ENCODE measurements at places on chromosomes 6 and 20.

GRCh38 chr6:91279740-91280493 is 693.0 kb upstream of the MAP3K7 start:
- DNase-seq, result no peak

DNA sequence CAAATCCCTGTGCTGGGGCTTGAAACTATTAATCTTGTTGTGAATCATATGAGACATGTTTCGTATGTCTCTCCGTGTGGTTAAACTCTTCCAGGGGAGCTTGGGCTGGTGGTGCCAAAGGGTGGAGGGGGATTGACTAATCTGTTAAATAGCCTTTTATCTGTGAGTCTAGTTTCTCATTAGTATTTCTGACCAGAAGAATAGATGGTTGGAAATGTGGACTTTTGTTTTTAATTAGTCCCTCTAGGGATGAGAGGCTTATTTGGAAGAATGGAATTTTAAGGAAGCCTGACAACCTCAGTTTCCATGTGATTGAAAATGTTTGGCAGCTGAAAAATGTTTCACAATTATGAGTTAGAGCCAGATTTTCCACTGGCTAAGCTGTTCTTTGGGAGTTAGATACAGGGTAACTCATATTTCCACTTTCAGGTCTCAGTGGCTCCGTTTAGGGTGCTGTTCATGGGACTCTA is 117.3 kb downstream of the BCKDHB start:
- DNase-seq, result no peak

GRCh38 chr20:19692685-19693119 is 65.4 kb upstream of the RIN2 start:
- DNase-seq, result peak; percentile 40

GRCh38 chr20:63693083-63693732 is 3.2 kb upstream of the TNFRSF6B start:
- no peak for DNase-seq

- no peak for DNase-seq
Observed at GRCh38 chr20:32707691-32708581, 34.2 kb upstream of the C20orf203 start.

GRCh38 chr6:157906537-157907061 is 75.1 kb upstream of the SYNJ2 start:
- DNase-seq, result peak; percentile 86

DNA sequence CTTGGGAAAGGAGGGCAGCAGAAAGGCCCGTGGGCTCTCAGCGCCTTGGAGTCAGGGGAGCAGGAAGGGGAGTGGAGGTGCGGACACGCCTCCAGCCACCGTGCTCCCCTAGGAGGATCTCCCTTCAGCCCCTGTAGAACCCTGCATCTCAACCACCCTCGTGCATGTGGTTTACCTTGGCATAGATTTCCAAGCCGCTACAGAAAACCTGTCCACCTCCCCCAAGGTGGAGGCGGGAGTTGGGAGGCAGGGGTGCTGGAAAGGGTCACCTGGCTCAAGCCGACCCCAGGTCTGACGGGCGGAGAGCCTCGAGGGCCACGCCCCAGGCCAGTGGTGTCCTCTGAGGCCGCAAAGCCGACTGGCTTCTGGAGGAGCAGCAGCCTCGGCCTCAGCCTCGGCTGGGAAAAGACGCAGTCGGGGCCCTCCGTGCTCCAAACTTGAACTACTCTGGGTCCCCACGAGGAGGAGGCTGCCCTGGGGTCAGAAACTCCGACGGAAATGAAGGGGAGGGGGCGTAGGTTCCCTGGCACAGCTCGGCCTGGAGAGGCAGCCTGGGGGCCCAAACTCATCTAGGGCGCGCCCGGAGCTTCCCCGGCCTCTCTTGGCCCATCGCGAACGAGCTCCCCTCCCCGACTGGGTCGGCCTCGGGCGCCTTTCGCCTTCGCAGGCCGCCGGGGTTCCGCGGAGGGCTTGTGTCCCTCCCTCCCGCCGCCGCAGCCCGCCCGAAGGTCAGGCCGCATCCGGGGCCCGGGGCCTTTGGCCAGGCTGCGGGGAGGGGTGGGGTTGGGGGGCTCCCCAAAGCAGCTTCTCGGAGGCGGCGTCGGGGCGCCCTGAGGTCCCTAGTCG is 6.3 kb upstream of the FOXF2 start:
- DNase-seq, result no peak

DNA sequence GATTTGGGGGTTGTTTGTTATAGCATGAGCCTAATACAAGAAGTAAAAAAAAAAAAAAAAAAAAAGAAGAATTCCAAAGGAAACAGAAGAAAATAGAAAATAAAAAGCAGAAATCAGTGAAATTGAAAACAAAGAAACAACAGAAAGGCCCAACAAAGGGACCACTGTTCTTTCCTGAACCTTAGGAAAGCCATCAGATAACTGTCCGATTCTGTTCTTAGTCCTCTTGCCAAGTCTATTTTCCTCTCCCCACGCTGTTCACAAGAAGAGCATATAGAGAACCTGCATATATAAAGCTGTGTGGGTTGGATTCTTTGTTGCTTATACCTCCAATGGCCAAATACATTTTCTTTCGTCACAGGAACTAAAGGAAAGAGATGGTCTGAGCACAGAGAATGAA is 38.0 kb upstream of the IPCEF1 start:
- no peak for DNase-seq

GRCh38 chr20:33556246-33556645 is 66.3 kb downstream of the CBFA2T2 start:
- no peak for DNase-seq

DNA sequence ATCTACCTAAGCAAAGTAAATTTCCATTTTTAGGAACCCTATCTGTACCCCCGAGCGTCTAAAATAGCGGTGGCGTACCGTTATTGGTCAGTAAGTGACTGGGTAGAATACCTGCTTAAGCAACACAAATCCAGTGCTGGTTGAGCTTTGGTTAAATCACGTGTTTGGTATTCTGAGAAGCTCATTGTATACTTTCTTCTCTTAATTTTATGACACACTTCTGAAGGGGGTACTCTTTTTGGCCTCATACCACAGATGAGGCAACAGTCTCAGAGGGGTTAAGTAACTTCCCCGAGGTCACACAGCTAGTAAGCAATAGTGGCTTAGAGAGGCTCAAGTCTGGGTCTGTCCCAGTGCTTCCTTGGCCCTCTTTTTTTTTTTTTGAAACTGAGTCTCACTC is 151.2 kb downstream of the TFAP2C start:
- no peak for DNase-seq

DNA sequence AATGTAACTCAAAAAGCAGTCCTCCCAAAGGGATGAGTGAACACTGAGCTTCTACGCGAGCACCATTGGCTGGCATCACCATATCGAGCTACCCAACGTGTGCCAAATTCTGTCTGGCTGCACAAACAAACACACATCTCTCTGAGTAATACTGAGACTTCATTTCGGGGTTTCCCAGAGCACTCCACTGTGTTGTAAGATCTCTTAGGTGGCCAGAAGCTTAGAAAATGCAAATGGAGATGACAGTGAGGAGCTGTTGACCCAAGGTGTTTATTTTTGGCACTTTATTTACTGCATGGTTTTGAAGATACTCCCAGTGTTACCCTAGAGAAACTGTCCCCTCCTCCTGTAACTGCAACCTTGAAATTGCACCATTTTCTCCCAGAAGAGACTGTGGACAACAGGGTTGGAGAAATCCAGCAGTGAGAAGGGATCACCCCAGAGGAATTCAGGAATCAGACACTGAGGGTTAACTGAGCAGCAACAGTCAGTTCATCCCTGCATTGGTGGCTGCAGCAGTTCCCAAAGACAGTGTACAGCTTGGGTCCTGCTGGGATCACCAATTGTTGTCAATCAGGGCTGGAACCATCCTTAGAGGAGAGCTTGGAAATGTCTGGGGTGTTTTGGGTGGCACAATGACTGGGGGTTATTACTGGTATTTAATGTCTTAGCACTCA is 1.0 kb upstream of the RIPOR2 start:
- no peak for DNase-seq

- no peak for DNase-seq
Observed at GRCh38 chr6:77124604-77125003, 338.7 kb downstream of the HTR1B start.

GRCh38 chr6:160790028-160790792 is 88.2 kb downstream of the PLG start:
- DNase-seq, result no peak

DNA sequence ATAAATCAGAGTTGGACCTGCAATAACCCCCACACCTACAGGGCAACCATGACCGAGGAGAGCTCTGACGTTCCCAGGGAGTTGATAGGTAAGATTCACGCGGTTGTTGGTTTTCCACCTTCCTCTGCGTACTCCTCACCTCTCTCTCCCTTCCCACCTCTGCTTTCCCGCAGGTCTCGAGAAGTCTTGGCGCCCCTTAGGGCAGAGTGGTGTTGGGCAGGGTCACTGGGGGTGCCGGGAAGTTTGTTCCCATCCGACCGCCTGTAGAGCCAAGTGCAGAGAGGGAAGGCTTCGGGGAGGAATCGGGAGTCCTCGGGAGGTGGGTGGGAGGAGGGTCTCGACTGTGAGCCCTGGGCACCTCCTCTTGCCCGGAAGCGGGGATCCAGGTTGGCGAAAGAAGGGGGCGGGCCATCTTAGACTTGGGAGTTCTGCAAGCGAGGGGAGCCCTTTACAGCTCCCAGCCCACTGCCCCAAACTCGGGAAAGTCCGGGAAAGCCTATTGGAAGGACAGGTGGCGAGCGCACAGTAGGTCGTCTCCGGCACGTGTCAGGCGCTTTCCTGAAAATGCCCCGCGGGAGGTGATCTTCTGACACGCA is 672 bp downstream of the CARMIL1 start:
- DNase-seq, result no peak

GRCh38 chr20:8260837-8261251 is 128.8 kb downstream of the PLCB1 start:
- no peak for DNase-seq
